CD4-positive, alpha-beta T cell treated with Interleukin-1 beta for 1 hour (primary cell): ENCODE measurements at places on chromosomes 6 and 20.

- no peak for DNase-seq
Measured at GRCh38 chr6:106281661-106282060, 43.9 kb downstream of the ATG5 start.

GRCh38 chr20:31788578-31788977 lies 30.6 kb upstream of the MYLK2 start:
- DNase-seq, result peak; percentile 1

- peak; percentile 70 for DNase-seq
Measured at GRCh38 chr6:34531580-34532201, 24.4 kb downstream of the SPDEF start.

DNA sequence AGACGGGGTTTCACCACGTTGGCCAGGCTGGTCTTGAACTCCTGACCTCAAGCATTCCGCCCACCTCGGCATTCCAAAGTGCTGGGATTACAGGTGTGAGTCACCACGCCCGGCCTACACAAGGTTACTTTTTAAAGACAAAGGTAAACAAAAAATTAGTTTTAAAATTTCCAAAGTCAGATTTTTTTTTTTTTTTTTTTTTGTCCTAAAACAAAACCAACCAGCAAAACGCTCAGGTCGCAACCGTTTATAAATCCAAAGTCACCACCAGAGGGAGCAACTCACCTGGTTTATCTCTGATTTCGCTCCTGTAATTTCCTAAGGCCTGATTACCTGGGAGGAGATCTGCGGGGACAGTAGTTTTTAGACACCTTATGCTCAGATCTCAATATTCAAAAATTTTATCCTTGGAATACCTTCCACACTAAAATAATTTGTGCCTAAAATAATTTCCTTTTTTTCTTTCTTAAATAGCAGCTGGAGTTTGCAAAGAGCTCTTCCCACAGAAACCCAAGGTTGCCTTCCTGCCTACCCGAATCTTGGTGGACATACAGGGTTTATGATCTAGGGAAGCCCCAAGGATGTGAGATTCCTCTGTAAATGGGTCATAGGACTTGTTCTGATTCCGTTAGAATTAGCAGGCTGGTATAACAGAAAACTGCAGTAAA lies 19.8 kb upstream of the TREM1 start:
- DNase-seq, result peak; percentile 58

- DNase-seq, result no peak
Measured at GRCh38 chr6:16466800-16467553, 228.6 kb downstream of the GMPR start.

DNA sequence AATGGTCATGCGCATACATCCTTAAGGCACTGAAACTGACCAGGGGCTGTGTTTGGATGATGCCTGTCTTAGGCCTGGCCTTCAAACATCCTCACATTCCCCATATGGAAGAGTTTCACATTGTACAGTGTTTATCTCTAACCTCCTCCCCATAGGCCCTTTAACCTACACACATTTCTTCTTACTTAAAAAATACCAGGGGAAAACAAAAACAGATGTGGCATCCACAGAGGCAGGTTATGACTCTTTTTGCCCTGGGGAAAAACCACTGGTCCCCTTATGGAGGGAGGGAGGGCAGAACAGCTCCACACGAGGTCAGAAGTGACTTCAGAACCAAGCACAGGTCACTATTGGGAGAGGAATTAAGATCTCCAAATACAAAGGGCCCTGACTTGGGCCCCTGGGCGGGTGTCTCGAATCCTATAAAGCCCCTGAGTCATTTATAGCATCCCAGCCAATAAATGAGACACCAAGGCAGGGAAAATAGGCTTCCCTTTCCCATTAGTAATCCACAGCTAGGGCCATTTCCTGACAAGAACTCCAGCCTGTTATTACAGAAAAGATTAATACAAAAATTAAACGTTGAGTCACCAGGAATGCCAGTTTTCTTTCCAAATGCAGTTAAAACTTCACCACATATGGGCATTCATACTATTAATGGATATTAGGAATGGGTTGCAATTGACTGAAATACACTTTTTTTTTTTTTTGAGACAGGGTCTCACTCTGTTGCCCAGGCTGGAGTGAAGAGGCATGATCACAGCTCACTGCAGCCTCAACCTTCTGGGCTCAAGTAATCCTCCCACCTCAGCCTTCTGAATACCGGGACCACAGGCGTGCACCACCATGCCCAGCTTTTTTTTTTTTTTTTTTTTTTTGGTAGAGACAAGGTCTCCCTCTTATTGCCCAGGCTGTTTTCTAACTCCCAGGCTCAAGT lies 107.2 kb downstream of the ATP9A start:
- no peak for DNase-seq

DNA sequence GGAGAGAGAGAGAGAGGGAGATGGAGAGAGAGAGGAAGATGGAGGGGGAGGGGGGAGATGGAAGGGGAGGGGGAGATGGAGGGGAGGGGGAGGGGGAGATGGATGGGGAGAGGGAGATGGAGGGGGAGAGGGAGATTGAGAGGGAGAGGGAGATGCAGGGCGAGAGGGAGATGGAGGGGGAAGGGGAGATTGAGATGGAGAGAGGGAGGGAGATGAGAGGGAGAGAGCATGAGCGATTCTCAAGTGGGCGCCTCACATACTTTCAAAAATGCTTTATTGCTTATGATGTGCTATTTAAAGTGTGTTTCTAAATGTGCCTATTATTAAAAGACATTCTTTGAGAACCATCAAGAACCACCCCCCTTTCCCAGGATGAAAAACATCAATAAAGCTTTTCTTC lies 43.7 kb upstream of the DACT2 start:
- DNase-seq, result no peak

GRCh38 chr20:63094767-63095499 lies 88.2 kb upstream of the BHLHE23 start:
- DNase-seq, result no peak

GRCh38 chr6:99514089-99514488 lies 1.1 kb downstream of the USP45 start:
- no peak for DNase-seq

GRCh38 chr6:37496951-37497885 lies 2.5 kb downstream of the CCDC167 start:
- DNase-seq, result no peak

DNA sequence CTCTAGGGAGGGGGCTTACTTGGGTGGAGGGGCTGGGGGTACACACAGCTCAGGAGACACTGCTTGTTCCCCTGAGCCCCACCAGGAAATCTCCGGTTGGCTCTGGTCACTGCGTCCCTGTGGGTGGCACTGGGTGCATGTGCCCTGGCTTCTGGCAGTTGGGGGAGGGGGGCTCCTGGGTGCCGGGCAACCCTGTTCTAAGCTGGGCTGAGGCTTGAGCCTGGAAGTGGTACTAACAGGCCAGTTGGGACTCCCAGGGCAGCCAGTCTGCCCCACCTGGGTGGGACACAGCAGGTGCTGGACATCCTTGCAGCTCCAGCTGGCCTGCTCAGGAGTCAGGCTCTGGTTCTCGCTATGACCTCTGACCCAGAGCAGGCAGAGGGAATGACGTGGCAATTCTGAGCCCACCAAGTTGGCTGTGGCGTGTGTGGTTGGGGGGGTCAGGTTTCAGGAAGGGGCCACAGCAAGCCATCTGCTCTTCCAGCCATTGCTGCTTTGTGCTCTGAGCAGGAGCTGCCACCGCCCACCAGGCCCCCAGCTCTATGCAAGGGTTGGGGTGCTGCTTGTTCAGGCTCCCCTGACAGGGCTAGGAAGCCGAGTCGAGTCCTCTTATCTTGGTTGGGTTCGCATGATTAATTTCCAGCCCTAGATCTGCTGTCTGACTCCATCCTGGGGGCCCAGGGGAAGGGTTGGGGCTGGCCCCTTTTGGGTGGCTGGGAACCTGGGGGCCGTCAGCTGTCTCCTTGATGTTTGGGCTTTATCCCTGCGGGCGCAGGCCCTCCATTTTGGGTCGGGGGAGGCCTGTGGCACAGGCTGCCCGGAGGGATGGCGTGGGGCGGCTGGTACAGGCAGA lies 590 bp downstream of the C20orf204 start:
- DNase-seq, result no peak

DNA sequence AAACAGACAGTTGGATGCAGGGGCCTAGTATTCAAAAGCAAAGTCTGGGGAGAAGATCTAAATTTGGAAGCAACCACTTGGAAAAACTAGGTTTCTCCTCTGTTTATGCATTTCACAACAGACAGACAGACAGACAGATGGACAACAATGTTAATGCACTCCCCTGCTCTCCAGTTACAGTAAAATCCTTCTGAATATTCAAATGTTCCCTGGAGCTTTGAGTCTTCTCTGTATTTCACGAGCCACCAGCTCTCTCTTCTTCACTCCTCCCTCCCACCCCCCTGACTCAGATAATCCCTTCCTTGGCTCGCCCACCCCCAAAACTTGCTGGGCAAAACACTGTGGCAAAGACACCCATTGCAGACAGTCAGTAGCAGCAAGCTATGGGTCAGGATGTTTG lies 129.3 kb upstream of the TOP1 start:
- no peak for DNase-seq
